ENCODE measurements at places on chromosomes 5 and 9.

DNA sequence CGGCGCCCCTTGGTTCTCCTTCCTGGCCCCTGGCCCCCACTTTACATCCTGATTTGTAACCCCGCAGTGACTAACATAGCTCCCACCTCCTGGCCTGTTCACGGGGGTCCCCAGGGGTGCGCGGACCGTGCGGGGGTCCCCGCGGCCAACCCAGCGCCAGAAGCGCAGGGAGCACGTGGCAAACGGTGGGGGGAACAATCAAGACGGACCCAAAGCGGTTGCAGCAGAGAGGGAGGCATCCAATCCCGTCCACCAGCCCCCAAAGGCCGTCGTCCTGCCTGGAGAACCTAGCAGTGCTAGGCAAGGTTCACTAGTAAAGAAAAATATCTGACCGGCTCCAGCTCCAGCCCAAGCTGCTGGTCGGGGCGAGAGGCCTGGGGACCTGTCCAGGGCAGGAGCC lies 201.5 kb downstream of the AUH start:
- no peak for DNase-seq

DNA sequence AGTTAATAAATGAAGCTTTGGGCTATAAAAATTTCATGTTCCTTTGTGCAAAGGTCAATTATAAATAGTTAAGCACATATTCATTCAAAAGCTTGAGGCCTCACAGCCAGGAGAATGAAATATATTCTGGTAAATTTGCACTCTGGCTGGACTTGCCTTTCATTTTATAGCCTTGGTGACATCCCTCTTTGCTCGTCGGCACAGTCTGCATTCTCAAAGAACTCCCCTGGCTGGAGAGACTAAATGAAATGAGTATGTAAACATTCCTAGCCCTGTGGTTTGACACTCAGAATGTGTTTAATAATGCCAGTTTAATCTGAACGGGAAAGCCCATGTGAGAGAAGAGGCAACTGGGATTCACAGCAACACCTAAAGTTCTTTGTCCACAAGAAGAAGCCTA lies 285.6 kb downstream of the BRINP1 start:
- no peak for DNase-seq

GRCh38 chr5:32724526-32724925 lies 13.4 kb downstream of the NPR3 start:
- DNase-seq, result no peak

- DNase-seq, result no peak
Observed at GRCh38 chr5:12625667-12626263, 721.5 kb upstream of the CTNND2 start.

GRCh38 chr9:8085986-8086385 lies 286.4 kb upstream of the DMAC1 start:
- DNase-seq, result no peak

DNA sequence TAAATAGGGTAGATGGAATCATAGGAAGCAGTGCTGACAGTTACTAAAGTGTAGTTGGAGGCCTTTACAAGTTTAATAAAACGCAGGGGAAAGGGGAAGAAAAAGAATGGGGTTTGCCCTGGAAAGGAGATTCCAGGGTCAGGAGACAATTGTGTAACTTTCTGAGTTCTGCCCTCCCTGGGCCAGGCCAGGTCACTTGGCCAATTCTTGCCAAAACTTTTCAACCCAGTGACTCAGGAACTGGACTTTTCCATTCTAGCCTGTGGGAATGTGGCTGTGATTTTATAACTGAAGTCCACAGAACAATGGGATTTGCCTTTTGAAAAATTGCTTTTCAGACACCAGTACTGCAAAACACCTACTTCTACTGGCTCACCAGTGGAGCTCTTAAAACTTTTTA lies 289.8 kb upstream of the ANKRD55 start:
- DNase-seq, result no peak

GRCh38 chr5:68087866-68088265 lies 127.7 kb upstream of the PIK3R1 start:
- no peak for DNase-seq

- DNase-seq, result no peak
Observed at GRCh38 chr5:14726066-14726838, 61.7 kb downstream of the OTULIN start.

DNA sequence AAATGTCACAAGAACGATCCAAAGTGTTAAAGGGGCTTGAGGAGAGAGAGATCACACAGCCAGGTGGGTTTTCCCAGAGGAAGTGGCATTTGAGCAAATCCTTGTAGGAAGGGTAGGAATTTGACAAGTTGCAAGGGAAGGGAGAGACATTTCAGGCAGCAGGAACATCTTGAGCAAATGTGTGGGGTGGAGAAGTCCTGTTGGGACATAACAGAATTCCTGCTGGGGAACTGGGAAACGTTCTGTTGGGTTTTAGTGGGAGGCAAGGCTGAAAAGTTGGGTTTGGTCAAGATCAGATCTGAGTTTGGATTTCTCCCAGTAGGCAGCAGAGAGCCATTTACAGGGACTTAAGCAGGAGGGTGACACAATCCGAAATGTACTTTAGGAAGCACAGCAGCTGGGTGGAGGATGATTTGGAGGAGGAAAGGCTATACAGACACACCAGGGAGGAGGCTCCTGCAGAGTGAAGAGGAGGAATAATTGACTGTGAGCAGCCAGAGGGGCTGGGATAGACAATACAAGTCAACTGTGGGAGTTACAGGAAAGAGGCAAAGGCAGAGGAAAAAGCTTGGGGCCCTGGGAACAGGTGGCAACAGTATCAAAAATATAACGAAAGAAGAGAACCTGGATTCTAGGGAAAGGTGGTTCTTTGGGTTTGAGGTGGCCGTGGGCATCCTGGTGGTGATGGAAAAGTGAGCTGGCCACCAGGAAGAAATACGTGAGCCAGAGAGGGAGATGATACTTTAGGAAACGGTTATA lies 3.1 kb upstream of the ZSWIM6 start:
- DNase-seq, result no peak

DNA sequence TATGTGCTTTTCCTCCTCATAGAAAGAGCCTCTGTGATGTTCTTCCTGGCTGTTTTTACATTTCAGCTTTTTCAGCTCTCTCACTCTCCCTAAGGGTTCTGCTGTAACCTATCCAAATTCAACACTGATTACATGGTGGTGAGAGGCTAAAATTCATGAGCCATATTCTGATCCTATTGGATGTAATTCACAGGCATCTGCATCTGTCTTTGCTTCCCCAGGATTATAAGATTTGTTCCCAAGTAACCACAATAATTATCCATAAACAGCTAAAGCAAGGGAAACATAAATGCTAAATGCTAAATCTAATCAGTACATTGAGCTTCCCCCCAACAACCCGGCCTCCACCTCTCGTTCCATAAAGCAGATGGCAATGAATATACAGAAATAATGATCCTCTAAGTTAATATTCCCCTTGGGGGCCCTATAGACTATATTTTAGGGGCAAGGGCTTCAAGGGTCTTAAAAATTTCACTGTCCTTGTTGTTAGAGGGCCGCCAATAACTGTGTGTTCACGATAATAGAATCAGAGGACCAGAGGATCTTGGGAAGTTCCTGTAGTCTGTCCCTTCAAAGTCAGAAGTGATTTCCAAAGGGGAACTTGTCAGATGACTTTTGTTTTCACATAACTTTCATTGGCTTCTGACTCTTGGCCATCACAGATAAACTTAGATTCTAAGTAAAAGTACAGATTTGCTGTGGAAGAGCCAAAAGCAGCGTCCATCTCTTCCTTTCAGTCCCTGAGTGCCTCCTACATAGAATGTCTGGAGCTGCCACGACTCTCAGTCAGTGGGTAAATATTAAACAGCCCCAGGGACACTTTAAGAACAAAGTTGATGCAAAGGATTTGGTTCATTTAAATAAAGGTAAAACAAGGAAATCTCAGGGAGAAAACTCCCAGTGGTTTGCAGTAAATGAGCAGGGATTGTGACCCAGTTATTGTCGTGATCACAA lies 125.6 kb downstream of the ALDH1A1 start:
- no peak for DNase-seq

- no peak for DNase-seq
Observed at GRCh38 chr9:13431222-13431536, 151.7 kb upstream of the MPDZ start.

DNA sequence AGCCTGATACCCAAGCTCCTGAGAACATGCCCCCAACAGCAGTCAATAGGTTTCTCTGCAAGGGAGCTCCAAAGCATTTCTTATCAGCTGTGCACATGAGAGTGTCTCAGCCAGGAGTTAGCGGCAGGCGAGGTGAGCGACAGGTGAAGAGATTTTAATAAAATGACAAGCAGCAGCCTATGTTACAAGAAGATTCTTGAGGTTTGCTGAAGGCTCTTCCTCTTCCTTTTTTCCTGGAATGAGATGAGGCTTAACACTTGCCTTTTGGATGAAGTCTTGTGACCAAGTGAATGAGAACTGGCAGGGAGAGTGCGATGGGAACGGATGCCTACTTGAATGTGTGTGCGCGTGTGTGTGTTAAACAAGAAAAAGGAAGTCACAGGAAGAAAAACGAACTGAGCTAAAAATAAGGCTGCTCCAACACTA lies 76.1 kb downstream of the SHB start:
- DNase-seq, result no peak

DNA sequence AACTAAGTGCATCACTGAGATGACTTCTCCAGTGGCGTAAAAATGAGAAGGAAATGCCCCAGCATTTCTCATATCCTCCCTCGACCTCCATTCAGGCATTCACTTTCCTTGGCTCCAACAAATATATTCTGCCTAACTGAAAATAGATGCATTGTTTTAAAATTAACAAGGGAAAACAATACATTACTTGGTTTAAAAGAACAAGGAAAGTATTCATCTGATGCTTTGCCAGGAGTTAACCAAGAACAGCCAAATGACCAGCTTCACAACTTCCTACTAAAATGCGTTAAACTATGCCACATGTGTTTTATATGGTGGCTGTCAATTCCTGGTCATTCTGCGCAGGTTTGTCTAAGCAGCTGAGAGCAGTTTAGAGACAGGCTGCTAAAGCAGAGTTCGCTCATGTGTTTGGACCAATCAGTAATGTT lies 121.4 kb downstream of the GNAQ start:
- no peak for DNase-seq

GRCh38 chr9:35685506-35685905 lies 4.2 kb downstream of the TPM2 start:
- DNase-seq, result no peak

- DNase-seq, result no peak
Observed at GRCh38 chr9:90844326-90844725, 42.7 kb downstream of the SYK start.

DNA sequence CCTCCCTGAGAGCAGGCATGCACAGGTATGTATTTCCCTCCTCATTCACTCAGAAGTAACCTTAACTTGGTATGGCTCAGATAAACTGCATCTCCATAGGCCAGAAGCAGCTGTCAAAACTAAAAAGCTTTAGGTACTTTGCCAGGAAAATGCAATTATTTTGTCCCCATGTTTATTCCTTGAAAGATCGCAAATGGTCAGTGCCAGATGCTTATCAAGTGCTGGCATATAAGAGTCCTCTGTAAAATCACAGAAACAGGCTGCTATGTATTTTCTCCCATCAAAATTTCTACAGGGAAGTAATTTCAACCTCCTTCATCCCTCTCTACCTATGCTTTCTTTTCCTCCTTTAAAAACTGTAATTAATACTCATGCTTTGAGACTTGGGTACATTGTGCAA lies 12.7 kb downstream of the PCDHAC2 start:
- DNase-seq, result no peak

GRCh38 chr5:66281294-66281693 lies 137.2 kb downstream of the SREK1 start:
- no peak for DNase-seq

DNA sequence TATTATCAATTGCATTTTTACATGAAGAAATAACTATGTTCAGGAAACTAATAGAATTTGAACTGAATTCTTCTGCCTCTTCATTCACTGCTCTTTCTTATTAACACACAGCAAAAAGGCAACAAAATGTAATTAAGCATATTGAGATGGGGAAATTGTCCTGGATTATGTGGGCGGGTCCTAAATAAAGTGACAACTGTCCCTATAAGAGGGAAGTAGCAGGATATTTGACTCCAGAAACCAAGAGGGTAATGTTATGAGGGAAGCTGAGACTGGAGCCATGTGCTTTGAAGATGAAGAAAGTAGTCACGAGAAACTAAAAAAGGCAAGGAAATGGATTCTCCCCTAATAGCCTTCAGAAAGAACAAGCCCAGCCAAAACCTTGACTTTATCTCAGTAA lies 311.2 kb upstream of the PIK3R1 start:
- DNase-seq, result no peak
